RPMI8226 (cell line): ENCODE measurements at places on chromosomes 2 and 18.

DNA sequence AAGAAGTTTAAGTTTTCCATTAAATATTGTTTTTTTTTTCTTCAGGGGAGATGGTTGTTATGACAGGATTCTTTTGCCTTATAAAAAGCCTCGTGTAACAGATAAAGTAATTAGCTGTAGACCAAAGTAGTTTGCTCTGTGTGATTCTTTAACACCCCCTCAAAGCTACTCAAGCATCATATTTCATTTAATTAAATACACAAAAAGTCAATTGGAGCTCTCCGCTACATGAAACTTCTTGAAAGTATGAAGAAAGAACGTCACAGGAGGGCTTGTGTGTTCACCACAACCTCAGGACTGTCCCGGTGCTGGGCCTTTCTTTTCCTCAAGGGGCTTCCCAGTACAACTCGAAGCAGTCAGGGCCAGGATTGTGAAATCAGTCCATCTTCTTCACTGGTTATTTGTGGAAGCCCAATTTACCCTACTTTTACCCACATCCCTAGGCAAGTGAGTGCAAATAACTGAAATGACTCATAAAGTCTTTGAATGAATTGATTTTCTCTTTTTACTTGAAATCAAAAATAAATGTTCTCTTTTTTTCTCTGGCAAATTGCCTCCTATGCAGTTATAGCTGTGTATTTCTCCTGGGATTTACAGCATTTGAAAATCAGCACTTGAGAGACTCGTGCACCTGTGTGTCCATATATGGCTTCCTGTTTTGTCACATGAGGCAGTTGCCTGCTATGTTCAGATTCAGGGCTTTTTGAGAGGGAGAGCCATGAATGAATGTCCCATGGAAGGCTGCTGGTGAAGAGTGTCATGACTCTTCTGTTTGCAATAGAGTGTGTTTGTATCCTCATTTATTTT, 48.6 kb downstream of the LINC00305 start:
- no peak for DNase-seq

GRCh38 chr2:231315896-231316295, 79.6 kb upstream of the B3GNT7 start:
- no peak for DNase-seq

DNA sequence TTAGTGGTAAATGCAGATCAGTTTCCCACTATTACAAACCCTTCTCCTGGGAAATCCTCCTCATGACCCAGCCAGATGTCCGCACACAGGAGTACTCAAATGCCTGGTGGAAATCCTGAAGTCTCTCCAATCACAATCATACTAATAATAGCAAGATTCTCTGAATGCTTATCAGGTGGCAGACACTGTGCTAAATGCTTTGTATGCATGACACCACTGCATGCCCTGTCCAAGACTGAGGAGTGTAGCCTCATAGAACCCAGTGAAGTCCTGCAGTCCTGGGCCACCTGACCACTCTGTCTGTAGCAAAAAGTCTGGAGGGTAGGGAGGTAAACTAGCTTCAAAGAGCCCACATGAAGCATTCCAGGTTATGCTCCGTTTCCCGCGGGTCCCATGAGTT, 434.8 kb upstream of the CHST9 start:
- no peak for DNase-seq

- no peak for DNase-seq
Observed at GRCh38 chr2:7272210-7272609, 355.0 kb downstream of the RNF144A start.

- no peak for DNase-seq
Observed at GRCh38 chr2:17634997-17635396, 94.5 kb downstream of the VSNL1 start.

DNA sequence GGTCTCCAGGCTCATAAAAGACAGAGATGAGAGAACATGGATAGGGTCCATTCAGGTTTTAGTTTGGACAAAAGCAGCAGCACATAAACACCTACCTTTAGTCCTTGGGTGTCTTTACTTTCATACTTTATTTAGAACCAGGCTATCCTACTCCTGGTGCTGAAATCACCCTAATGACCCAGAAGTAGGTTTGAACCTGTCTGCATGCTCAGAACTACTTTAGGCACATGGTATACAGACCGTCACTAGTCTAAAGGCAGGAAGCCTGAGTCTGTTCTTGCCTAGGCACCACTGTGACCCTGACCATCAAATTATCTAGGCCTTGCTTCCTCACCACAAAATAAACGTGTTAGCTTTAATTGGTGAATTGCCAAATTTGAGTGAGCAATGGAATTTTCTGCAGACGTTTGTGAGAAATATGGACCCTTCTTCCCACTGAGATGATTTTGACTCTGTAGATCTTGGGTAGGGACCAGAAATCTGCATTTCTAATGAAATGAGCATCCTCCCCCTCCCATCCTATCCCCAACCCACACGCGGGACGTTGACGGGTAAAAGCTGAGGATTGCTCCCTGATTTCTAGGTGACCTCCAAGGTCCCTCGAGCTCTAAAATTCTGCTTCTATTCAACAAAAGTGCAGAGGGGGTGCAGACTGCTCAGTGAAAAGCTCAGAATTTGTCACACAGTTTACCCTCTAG, 75.1 kb downstream of the PLEKHM3 start:
- no peak for DNase-seq

- DNase-seq = no peak
Observed at GRCh38 chr2:41905597-41906337, 142.1 kb upstream of the PKDCC start.
